Stimulated activated CD8-positive, alpha-beta memory T cell treated with anti-CD3 and anti-CD28 coated beads, Interleukin-2, amount 100 ng/mL, for 1 hour (primary cell): ENCODE measurements at places on chromosomes 3 and 15.

GRCh38 chr3:10961921-10962320 lies 30.6 kb upstream of the SLC6A1 start:
- DNase-seq = no peak

DNA sequence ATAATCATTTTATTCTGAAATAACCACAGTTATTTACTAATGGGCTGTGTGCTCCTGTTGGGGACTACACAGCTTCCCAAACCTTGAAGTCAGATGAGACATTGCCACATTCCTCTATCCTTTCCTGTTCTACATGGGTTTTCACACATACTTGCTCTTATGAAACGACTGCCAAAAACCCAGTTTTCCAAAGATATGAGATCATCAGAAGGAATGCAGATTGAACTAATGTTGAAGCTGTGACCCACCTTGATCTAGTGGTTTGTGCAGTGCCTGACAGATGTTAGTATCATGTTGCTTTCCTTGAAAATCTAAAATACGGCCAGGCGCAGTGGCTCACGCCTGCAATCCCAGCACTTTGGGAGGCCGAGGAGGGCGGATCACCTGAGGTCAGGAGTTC lies 144.6 kb downstream of the VGLL4 start:
- no peak for DNase-seq

GRCh38 chr15:91549581-91549980 lies 303.9 kb upstream of the SLCO3A1 start:
- DNase-seq = no peak

DNA sequence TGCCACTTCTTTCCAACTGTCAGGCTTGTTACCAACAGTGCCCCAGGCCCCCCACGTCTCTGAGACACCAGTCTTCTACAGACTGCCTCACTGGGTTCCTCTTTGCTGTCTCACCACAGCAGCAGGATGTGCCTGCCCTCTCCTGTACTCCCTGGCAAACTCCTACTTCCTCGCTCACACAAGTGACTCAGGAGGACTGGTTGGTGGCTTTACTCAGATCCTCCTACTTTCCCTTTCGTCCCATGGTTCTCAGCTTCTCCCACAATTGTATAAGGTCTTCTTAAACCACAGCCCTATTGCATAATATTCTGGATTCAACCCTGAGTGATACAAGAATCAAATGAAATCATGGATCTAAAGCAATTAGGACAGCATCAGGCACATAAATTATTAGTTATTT lies 246.6 kb upstream of the PROK2 start:
- no peak for DNase-seq

GRCh38 chr15:51888593-51889195 lies 59.2 kb downstream of the TMOD3 start:
- DNase-seq = no peak

DNA sequence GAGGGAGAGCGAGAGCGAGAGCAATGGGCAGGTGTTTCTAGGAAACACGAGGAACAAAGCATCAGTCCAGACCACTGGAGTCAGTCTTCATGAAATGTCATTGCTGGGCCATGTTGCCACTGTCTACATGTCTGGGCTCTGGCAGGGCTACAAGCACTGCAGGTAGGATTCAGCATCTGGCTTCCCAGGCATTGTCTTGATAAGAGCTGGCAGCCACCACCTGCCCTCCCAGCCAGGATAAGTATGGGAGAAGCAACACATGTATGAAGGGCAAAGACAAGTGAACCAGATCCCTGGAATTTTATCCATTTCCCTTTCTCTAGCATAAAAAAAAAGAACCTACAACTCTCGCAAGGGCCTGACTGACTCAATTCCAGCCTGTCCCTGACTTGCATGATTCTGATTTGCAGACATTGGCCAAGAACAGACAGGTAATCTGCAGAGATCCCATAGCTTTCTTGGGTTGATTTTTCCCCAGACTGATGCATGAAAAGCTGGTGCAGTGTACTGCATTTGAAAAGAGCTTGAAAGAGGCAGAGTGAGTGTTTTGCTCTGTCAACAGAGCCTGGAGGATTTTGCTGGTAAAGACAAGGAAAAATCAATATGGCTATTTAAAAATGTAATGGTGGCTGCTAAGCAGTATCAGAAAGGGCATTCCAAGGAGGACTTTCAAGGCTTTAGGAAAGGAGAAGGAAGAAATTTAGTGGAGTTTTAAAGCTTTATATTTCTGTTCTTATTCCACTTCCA lies 157.2 kb upstream of the MYRIP start:
- DNase-seq = no peak

- no peak for DNase-seq
These were observed 345.1 kb downstream of the PLOD2 start for GRCh38 chr3:145815707-145816413.

GRCh38 chr3:98532275-98532637 lies 478 bp downstream of the GPR15 start:
- no peak for DNase-seq

DNA sequence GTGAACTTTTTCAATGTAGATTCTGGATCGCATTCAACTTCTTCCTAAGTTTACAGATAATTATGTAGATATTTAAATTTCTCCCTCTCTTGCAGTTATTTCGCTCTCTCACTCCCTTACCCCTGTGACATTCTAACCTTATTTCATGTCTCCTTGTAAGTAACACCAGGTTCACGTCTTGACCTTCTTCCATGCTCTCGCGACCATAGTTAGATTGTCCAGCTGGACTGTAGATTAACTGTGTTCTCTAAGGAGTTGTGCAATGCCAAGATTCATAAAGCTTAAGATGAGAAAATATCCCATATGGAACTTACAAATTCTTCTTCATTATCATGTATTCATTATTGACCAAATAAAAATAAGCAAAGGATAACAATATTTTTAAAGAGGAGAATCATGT lies 430.5 kb downstream of the GABRG3 start:
- DNase-seq = no peak
